ENCODE measurements at places on chromosomes 2 and 18. TPM values are rescaled to one million over a fixed set of nuclear protein-coding genes. Genes with fewer than 3 reads are reported as not detected.

DNA sequence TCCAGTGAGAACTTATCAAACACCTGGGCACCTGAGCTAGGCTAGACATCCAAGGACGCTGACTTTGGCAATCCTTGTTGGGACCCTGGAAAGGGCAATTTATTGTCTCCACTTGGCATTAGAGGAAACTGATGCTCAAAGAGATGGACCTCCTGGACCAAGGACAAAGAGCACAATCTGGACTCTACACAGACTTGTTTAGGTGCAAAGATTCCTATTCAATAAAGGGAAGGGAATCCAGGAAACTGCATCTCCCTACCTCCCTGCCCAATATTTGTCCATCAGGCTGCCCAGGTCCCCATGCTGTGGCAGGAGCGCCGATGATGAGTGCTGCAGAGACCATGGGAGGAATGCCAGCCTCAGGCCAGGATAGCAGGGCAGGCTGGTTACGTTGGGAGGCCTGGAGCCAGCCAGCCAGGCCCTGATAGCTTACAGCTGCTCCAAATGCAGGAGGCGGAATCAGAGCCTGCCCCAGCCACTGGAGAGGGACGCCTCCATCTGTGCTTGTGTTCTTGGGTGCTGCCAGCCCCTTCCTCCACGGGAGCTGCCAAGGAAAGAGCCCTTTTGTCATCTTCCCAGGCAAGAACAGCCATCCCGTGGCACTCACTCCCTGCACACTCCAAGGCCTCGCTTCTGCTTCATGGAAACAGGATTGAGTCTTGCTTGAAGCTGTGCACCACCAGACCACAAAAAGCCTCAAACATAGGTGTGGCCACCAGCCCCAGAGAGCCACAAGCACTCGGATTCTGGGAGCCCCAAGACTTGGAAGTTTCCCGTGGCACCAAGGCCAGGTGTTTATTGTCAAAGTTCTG lies 60.0 kb downstream of the HS1BP3 start:
- H3K27ac ChIP-seq, result no peak overlapping the region
- no peaks in the 10 kb centered on the region for H3K36me3 ChIP-seq
- H3K27me3 ChIP-seq, result no peaks in the 10 kb centered on the region
- no peak for DNase-seq

GRCh38 chr2:62452701-62453454 lies 53.1 kb downstream of the TMEM17 start:
- H3K27me3 ChIP-seq, result no peaks in the 10 kb centered on the region
- H3K4me3 ChIP-seq, result no peak overlapping the region
- no peak for DNase-seq
- H3K4me1 ChIP-seq, result peaks cover 9% of the 10 kb centered on the region
- no peaks in the 10 kb centered on the region for H3K36me3 ChIP-seq
- no peak overlapping the region for H3K27ac ChIP-seq

DNA sequence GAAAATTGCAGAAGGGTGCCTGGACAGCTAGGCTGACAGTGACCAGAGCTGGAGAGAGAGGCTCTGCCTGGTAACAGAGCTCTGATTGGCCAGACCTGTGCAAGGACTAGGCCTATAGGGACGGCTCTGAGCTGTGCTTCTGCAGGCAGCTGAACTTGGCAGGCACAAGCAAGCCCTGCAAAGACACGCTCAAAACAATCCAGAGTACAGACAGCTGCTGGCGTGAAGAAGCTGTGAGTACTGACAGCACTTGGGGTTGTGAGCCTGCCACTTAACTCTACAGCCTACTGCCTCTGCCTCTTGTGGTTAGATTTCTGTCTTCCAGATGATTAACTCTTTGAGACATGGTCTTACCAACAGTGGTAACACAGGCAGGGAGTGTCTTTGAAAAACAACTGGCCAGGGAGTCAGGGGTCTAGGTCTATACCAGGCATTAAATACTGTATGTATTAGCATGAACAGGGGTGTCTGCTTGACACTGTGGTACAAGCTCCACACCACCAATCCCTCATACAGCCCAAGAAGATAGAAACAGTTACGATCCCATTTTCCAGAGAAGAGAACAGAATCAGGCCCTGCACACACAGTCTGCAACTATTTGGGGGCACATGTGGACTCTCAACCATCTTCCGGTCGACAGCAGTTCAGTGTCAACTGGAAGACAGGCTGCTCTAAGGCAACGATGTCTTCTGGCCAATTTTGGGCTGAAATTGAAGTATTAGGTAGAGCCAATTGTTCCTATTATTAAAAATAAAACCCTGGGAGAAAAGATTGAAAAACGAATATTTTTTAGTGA lies 568.4 kb downstream of the TNS1 start:
- no peaks in the 10 kb centered on the region for H3K27me3 ChIP-seq
- no peaks in the 10 kb centered on the region for H3K36me3 ChIP-seq
- DNase-seq, result peak; percentile 96
- no peak overlapping the region for H3K4me3 ChIP-seq
- peak overlapping the region; percentile 35 for H3K27ac ChIP-seq
- peaks cover 47% of the 10 kb centered on the region for H3K4me1 ChIP-seq

DNA sequence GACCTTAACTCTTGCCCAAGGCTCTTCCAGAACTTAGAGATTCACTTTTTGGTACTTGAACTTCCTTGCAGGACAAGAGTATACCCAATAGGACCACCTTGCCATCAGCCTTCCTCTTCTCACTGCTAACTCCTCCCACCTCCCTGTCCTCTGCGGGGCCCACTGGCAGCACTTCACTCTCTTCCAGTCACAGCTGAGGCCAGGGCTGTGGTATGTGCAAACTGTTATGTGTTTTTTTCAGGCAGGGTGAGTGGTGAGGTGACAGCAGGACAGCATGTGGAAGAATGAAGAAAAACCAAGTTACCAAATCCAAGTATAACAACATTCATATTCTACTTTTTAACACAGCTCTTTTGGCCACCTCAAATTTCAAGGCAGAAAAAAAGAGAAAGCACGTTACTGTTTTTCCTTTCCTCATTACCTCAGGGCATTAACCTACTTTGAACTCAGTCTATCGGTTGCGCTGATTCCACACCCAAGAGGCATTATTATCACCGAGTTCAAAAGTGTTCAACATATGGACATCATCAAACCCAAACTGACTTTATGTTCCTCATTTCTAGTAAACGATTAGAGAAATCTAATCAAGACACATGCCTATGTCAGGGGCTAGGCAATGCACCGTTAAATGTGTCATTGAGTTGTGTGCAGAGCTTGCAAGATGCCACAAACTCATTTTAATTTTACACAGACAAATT lies 605.2 kb upstream of the SYT4 start:
- no peak overlapping the region for H3K27ac ChIP-seq
- H3K36me3 ChIP-seq, result no peaks in the 10 kb centered on the region
- DNase-seq, result no peak
- no peaks in the 10 kb centered on the region for H3K4me1 ChIP-seq
- H3K27me3 ChIP-seq, result no peaks in the 10 kb centered on the region
- no peak overlapping the region for H3K4me3 ChIP-seq

DNA sequence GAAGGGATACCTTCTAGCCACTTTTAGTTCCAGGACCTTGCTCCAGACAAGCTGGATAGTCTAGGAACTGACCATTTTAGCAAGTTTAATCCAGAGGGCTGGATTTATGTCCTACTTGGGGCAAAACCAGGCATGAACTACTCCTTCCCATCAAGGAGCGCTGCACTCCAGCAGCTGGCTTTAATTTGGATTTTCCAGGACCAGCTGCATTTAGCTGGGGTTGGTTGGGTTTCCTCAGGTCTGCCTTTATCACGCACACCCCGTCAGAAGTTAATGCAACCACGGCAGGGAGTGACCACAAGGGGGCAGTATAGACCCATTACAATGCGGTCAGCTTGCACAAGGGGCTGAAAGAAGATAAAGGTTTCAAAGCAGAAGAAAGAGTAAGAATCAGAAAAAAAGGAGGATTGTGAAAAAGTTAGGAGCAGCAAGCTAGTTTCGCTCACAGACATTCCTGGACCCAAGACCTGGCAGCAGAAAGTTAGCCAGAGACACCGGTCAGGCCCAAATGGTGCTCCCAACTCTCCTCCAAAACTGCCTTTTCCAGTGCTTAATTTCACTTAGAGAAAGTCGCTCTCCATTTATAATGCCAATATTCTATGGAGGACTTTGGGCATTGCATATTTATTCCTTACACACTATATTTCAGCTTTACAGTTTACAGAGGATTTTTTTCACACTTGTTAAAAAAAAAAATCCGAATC lies 40.1 kb downstream of the SLC4A1AP start:
- no peaks in the 10 kb centered on the region for H3K36me3 ChIP-seq
- H3K27ac ChIP-seq, result no peak overlapping the region

Gene CHRNG
- polyA plus RNA-seq, result 0.26 TPM

- no peak overlapping the region for H3K4me3 ChIP-seq
- peak; percentile 62 for DNase-seq
- H3K27ac ChIP-seq, result no peak overlapping the region
- H3K4me1 ChIP-seq, result no peaks in the 10 kb centered on the region
Measured at GRCh38 chr2:53312721-53313120, 454.9 kb upstream of the CHAC2 start.

Gene PRLH
- not detected for polyA plus RNA-seq

- DNase-seq, result no peak
- H3K27me3 ChIP-seq, result no peaks in the 10 kb centered on the region
- no peaks in the 10 kb centered on the region for H3K36me3 ChIP-seq
- H3K4me1 ChIP-seq, result peaks cover 16% of the 10 kb centered on the region
Measured at GRCh38 chr2:174038462-174038861, 73.3 kb upstream of the SP3 start.

Gene INPP1
- polyA plus RNA-seq, result 105 TPM
